ENCODE measurements at places on chromosomes 12 and 14.
A peak's percentile ranks its signal among the peaks of the same experiment; 100 is the strongest.

GRCh38 chr12:82350161-82350560 lies 8.0 kb downstream of the CCDC59 start:
- no peak for DNase-seq

- DNase-seq, result no peak
These were observed 210.6 kb upstream of the HMGA2 start for GRCh38 chr12:65613692-65614091.

DNA sequence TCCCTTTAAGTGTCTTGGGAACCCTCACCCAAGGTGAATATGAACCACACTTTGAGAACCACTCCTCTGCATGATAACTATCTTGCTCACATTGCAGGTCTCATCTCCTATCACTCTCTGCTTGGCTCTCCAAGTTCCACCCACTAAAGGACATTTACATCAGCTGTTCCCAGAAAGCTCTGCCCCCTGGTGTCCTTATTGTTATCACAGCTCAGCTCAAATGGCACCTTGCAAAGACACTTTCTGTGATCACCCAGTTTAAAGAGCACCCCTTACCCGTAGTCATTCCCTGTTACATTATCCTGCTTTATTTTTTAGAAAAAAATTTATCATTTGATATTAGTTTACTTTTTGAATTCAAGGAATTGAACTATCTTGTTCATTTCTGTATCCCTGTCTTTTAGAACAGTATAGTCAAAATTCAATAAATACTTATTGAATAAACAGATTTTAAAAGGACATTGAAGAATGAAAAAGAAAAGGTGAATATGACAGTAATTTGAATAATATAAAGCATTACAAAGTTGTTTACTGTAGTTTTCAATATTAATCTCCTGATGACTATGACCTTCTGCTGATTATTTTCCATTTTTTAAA lies 20.5 kb upstream of the GUCY2C start:
- no peak for DNase-seq

DNA sequence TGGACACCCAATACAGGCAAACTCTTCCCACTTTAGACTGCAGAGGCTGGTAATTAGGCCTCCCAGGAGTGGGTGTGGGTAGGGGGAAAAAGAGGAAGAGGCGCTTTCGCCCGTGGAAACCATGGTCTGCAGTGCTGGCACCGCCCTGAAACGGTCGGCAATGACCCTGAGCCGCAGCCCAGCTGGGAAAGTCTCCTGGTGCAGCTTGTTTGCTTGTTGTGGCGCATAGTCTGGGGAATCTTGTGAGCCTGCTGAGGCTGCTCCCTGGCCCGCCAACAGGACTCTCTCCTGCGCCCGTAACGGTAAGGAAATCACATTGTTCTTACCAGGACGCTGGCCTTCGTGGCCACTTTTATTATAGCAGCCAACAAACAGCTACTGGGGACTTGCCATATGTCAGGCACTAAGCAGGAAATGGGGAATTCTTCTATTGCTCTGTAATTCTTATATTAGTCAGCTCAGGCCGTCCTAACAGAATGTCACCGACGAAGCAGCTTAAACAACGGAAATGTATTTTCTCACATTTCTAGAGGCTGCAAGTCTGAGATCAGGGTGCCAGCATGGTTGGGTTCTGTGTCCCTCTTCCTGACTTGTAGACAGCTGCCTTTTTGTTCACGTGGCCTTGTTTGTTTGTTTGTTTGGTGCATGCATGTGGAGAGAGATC lies 52.5 kb upstream of the RIN3 start:
- DNase-seq, result peak; percentile 78

- no peak for DNase-seq
These were observed at the start of gene IKZF4 for GRCh38 chr12:56020423-56021184. TSS of gene IKZF4 (plus strand) at chr12:56021043. CDS start at chr12:56021494, 451 bp downstream.

DNA sequence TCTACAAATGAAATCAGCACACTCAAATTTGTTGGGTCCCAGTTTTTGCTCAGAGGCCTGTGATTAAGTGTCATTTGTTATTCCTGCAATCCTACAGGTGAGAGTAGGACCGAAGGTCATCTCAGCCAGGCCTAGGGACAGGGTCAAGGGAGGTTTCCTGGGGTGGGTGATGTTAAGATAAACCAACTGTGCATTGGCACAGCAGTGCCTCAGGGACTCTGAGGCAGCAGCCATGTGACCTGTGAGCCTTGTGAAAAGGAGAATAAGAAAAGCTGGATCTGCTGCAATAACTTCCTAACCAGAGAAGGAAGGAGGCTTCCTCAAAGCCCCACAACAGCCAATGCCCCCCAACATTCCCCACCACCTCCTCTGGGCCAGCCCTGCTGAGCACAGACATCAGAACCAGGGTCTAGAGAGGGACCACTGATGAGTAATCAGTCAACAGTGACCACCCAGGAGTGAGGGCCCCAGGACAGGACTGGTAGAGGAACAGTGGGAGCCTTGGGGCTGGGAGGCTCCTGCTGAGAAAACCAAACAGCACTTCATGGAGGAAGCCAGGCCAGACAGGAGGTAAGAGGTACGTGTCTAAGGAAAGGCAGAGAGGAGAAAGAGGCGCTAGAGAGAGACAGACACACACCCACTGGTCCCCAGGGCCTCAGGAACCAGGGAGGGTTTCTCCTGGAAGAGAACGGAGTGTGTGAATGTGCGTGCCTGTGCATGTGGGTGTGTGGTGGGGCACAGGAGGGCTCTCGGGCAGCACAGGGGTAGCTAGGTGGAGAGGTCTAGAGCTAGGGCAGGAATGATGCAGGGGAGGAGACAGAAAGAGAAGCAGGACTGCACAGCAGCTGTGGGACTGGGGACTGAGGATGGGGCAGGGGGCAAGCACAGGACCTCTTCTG lies 82.4 kb downstream of the ITPK1 start:
- no peak for DNase-seq

DNA sequence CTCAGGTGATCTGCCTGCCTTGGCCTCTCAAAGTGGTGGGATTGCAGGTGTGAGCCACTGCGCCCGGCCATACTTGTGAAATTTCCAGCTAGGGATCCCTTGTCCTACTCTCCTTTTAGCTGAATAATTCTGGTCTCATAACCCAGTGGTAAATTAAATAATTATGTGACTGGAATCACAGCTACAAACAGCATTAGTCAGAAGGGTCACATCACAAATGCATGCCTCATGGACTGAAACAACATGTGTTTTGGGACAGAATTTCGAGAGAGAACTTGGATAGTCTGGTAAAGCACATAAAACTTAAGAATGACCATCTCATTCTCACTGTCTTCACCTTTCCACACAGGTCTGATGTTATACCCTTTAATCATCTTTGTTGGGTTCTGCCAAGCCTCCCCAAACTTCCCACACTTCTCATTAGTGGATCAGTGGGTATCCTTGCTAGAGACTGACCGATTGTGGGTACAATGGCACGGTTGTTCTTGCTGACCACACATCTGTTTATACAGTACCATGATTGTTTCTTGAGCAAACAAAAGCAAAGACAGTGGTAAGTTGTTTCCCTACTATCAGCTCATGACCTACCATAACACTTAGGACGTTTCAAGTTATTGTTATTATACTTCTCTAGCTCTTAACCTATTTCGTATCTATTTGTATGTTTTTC lies 5.1 kb downstream of the GPRC5D start:
- DNase-seq, result no peak

GRCh38 chr12:131759176-131759575 lies 48.3 kb downstream of the SFSWAP start:
- DNase-seq, result no peak

DNA sequence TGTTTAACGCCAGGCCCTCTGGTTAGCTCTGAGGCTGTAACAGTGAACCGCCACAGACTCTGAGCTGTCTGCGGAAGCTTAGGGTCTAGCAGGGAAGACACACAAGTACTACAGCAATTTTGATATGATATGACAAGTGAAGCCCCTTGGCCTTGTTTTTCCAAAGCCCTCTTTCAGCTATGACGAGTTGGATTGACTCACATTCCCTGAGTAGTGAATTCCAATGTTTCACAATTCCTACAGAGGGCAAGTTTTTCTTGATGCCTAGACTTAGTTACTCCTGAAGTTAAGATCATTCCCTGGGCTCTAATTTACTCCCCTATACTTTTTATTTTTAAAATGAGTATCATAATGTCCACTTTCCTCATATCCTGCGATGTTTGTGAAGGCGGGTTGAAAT lies 53.3 kb upstream of the CISTR start:
- DNase-seq, result no peak

Measured in ascending aorta (tissue), 2 donors.